CD8-positive, alpha-beta memory T cell (primary cell): ENCODE measurements at places on chromosomes 7 and 10. TPM values are rescaled to one million over a fixed set of nuclear protein-coding genes. Genes with fewer than 3 reads are reported as not detected.

Gene CARD11
- total RNA-seq = 72.1 TPM

Gene GRID1
- total RNA-seq = not detected

- no peak for DNase-seq
Observed at GRCh38 chr7:146826329-146826728, 709.7 kb downstream of the CNTNAP2 start.

DNA sequence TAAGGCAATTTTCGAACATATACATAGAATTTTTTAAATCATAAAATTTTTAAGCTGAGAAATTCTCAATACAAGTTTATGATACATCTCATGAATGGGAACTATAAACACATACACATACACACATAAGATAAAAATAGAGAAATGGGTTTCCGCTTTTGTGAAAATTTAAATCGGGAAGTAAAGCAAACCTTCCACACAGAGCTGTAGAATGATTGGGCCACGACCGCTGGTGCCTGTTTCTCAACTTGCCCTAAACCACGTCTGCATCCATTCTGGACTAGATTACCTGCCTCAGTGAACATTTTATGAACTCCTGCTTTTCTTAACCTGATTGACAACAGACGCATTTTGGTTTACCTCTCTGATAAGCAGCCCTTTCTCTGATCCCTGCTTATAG, 264.4 kb downstream of the SKAP2 start:
- no peak for DNase-seq

DNA sequence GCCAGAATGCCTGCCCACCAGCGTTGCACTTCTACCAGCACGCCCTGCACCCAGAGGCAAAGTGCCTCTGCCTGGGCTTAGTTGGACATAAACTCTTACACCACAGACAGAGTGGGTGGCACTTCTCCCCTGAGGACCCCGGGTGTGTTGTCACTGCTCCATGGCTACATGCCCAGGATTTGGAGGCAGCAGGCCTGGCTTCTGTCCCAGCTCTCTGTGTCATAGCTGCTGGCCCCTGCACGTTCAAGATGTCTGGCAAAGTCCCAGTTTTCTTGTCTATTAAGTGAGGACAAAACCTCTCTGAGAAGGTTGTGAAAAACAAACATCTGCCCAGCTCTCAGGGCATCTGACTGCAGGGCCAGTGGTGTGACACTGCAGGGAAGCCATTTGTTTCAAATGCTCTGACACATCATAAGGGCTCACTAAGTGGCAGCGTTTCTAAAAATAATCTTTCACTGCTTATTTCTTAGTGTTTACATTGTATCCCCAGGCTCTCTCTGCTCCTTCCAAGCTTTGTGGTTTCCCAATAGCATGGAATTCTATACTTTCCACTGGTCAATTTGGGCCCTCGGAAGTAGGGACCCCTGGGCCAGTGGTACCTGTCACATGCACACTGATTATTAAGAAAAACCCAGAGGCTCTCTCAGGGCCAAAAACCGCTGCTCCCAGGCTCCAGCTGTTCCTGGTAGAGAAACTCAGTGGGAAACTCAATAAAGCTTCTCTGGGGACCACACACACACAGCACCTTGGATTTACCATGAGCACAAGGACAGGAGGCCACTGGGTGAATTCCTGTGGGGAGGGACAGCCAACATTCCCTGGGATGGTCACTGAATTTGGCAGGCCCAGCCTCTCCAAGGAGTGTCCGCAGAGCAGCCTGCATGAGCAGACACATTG, 86.2 kb upstream of the ANLN start:
- DNase-seq = no peak

DNA sequence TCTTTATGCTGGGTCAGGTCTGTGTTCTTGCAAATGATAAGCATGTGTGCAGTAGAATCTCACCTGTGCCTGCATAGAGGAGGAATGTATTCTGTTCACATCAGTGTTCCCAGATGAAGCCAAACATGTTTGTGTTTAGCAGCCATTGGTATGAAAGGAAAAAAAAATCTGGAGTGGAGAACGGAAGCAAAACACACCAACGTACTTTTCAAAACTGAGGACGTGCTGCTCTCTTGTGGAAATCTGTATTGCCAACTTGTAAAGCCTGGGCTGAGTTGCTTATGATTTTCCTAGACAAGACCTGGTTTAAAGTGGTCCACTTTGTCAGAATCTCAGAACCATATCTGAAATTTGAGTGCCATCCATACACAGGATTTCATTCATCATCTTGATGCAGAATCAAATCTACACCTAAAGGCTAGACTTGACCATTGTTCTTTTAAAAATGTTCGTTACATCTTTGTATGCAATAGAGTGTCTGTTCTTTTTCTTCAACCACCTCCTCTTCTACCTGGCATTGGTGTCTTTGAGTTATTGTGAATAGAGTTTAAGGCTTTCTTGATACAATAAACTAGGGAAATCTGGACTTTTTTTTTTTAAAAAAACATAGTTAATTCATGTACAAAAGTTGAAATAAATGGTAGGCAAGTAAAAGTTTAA, 367.7 kb downstream of the PHF14 start:
- no peak for DNase-seq

DNA sequence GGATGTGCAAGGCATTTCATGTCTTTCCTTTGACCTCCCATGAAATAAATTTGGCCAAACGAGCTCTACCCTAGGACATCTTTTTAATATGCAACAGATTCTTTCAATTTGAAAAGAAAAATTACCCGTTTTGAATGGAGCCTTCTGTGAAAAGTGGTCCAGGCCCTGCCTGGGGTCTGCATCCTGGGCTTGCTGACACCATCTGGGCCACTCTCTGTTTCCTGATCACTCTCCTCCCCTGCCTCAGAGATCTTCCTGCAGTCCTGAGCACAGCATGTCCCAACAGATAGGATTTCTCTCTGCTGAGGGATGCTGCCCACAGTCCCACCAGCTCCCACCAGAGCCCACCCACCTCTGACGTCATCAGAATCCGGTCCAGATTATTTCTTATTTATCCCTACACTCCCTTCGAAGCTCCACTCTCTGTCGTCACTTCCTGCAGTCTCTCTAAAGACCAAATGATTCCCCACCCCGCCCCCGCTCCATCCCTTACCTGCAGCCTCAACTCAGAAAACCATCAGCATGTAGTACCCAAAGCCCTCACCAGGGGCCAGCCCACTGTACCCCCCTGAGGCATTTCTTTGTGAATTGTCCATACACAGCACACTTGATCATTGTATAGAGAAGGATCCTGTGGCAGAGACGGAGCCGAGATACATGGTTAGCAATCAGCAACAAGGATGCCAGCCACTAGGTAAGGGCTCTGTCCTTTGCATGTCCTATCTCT, 192.1 kb upstream of the MGMT start:
- DNase-seq = no peak

GRCh38 chr7:118288098-118288497, 63.6 kb downstream of the ANKRD7 start:
- DNase-seq = peak; percentile 2

GRCh38 chr7:139651914-139652313, 125.9 kb downstream of the HIPK2 start:
- no peak for DNase-seq

- DNase-seq = no peak
Observed at GRCh38 chr10:78436222-78436573, 402.5 kb downstream of the RPS24 start.

- no peak for DNase-seq
Observed at GRCh38 chr7:45391618-45392451, 182.3 kb upstream of the ADCY1 start.
